NCI-H524 (cell line): ENCODE measurements at places on chromosomes 16 and 17.

DNA sequence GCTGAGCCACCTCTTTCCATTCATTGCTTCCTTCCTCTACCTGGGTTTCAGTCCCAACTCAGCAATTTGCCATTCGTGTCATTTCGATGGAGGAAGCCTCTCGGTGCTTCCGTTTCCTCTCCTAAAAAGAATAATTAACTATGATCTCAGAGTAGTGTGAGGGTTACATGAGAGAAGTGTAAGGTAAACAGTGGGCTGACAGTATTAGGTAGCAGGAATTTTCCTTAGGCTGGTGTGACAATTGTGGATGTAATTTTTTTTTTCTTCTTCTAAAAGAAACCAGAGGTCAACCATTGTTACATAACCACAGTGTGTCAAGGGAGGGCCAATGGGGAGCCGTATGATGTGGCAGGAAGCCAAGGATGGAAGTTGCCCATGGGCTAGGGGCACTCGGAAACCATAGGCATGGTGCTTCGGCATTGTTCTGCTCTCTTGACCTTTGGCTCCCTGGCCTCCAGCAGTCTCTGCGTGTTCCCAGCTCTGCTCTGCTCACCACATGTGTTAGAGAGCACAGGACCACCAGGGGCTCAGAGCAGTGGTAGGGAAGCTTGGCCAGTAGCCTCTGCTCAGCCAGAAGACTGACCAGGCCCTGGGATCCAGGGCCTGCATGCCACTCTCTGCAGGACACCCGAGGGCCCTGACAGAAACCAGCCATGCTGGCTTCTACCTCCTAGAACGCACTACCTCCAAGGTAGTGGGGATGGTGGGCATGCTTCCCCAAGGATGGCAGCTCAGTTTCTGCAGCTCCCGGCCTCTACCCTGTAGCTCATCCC lies 2.0 kb upstream of the TOP2A start:
- no peak for DNase-seq

- no peak for DNase-seq
These were observed 215.2 kb downstream of the NTN1 start for GRCh38 chr17:9236286-9237052.

DNA sequence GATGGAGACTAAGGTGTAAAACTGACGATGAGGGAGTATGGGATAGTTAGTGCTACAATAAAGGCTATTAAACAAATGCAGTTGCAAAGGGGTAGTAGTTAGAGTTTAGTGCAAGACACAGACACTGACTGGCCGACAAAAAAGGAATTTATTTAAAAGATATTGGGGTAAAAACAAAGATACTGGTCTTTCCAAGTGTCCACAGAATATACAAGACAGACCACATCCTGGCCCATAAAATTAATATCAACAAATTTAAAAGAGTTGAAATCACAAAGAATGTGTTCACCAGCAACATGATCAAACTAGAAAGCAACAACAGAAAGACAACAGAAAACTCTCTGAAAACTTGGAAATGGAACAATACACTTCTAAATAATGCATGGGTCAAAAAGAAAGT lies 54.7 kb downstream of the CFDP1 start:
- DNase-seq, result no peak

DNA sequence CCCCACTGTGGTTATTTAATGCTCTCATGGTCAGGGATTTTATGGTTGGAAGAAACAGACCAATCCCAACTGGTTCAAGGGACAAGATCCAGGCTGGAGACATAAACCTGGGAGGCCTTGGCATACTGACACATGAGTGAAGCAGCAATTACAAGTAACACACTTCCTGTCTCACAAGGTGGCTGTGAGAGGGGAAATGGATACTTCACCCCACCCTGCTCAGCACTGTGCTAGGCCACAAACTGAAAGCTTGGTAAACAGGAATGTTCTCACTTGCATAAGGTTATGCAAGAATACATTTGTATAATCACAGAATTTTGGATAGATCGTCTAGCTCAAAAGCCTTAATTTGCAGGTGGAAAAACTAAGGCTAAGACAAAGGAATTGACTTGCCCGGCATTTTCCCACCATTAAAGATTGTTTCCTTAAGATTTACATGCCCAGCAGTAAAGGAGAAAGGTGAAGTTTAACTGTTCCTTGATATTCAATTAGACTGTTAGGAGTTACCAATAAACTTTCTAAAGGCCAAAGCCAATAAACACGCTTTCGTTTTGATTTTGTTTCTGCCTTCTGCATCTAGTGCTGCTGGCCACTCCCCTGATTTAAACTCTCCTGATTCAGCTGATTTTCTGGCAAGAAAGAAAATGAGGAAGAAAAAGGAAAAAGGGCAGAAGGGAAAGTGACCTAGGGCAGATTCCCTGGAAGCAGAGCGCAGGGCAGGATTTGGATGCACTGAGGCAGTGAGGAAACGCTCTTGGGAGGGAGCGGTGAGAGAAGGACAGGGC lies 215.6 kb upstream of the CDH5 start:
- DNase-seq, result no peak

GRCh38 chr16:21656795-21657768 lies 4.7 kb upstream of the IGSF6 start:
- peak; percentile 34 for DNase-seq

- DNase-seq, result peak; percentile 21
These were observed 35.3 kb downstream of the TMEM132E start for GRCh38 chr17:34614698-34615097.

DNA sequence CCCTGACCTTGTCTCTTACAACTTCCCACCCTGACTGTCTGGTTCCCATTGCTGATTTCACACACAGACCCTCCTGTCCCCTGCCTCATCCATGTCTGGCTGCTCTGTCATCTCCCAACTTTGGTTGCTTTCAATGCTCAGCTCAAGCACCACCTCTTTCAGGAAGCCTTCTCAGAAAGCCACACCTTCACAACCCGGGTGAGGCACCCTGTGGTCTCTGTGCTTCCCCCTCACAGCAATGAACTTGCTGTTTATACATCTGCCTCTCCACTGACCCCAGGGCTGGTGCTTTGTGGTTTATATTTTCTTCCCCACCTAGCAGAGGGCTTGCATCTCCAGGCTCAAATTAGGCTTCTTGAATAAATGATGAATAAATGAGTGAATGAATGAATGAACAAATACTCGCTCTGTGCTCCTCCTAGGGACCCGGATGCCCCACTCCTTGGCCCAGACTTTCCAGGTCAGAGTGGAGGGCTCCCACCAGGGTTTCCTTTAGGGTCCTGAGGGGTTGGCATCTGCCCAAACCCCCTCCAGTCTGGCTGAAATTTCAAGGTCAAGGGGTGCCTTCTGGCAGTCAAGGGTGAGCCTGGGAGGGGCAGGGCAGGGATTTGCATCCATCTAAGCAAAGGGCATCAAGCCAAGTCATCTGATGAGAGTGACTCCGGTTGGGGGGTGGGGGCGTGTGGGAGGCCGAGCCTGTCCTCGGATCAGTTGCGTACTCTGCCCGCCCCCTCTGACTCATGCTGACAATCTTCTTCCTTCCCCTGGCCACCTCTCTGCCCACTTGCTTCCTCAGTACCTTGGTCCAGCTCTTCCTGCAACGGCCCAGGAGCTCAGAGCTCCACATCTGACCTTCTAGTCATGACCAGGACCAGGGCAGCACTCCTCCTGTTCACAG lies at the start of gene ITGAX:
Gene ITGAX (plus strand): TSS at position 783 of the 898 bp plus-strand sequence. CDS start 79 bp downstream, at position 862.
- no peak for DNase-seq

DNA sequence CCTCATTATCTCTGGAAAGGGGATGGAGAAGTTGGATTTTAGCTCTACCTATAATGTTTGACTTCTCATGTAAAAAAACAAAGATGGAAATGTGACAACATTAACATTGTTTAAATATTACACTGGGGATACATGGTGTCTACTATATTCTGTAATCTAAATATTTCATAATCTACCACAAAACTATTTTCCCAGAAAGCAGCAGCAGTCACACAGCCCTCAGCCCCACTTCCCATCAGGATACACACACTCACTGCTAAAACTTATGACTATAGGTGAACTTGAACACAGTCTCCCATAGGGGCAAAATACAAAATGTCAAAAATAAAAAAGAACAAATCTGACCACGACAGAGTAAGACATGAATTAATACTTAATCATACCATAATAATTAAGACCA lies 95.7 kb downstream of the KANSL1 start:
- DNase-seq, result no peak

- no peak for DNase-seq
These were observed 436.1 kb upstream of the GOT2 start for GRCh38 chr16:59170099-59170712.

DNA sequence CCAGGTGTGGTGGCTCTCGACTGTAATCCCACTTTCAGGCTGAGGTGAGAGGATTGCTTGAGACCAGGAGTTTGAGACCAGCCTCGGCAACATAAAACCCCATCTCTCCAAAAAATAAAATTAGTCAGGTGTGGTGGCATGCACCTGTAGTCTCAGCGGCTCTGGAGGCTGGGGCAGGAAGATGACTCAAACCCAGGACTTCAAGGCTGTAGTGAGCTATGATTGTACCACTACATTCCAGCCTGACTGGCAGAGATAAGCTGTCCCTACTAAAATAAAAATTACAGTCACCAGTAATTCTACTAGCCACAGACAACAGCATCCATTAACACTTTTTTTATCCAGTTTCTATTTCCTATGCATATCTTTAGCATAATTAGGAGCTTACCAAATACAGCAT lies 176.3 kb downstream of the CPPED1 start:
- no peak for DNase-seq

DNA sequence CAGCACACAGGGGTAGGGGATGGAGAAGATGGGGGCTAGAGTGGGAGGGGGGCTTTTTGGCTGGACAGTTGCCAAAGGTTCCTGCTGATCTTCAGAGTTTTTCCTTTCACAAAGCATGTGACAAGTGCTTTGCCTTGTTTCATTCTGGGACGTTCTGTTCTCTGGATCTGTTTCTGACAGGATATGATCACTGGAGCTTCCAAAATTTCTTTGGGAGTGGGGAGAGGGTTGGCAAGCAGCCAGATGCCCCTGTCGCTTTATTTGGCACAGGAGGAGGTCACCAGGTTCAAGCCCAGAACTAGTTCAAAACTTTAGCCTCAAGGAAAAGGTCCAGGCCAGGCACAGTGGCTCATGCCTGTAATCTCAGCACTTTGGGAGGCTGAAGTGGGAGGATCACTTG lies 68.5 kb upstream of the TBX2 start:
- DNase-seq, result no peak

DNA sequence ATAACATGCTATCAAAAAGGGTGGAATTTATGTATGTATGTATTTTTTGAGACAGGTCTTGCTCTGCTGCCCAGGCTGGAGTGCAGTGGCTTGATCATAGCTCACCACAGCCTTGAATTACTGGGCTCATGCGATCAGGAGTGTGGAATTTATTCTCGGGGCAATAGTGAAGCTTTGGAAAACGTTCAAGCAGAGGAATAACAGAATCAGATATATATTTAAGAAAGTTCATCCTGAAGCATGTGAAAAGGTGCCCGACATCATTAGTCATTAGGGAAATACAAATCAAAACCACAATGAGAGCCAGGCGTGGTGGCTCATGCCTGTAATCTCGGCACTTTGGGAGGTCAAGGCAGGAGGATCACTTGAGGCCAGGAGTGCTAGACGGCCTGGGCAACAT lies 7.7 kb upstream of the ITGAE start:
- DNase-seq, result no peak

DNA sequence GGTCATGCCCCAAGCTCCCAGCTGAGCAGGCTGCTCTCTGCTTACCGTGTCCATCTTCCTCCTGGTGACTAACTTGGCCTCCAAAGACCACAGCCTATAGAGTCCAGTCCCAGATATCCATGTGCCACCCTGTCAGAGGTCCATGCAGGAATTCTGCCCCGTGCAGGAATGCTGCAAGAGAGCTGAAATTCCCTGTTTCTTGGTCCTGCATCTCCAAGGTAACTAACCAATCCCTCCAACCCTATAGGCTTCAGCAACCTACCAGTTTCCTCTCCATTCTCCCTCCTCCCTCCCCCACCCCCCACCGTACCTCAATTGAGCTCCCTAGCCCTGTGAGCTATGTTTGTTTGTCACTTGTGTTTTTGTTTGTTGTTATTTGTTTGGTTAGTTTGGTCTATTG lies 9.6 kb upstream of the MKS1 start:
- DNase-seq, result no peak
